ENCODE measurements at places on chromosomes 16 and 17.

- DNase-seq: no peak
Observed at GRCh38 chr16:52963212-52963854, 89.4 kb downstream of the CHD9NB start.

DNA sequence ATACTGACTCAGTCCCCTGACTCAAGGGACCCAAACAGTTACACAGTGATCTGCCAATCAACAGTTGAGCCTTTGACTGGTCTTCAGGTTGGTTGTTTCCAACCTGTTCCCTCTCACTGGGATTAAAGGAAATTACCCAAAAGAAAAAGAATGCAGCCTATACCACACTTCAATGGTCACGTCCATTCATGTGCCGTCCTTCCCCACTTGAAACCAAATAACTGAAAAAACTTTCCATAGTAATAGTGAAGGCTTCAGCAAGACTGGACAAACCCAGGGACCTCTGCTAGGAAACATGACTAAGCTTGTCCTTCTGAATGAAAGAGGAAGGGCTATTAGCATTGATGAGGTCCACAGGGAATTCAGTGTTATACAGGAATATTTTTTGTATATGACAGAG is 30.6 kb downstream of the MRPS23 start:
- no peak for DNase-seq

GRCh38 chr17:15485045-15485444 is 17.6 kb upstream of the CDRT4 start:
- DNase-seq: no peak

- DNase-seq: no peak
Observed at GRCh38 chr16:75000481-75001081, 1.8 kb downstream of the ZNRF1 start.

DNA sequence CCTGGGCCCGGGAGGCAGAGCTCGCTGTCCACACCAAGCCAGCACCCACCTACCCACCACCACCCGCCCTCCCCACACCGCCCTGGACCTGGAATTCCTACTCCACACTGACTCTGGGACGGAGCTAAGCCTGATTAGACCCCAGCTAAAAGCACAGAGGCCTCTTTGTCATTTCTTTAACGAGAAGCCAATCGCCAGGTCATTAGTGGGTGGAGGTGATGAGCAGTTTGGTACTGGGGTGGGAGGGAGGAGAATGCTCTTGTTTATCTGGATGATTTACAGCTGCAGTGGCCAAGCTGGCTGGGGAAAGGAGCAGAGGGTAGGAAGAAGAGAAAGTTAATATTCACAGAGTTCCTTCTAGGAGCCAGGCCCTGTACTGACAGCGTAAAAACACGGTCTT is 6.0 kb upstream of the BHLHA9 start:
- DNase-seq: no peak

DNA sequence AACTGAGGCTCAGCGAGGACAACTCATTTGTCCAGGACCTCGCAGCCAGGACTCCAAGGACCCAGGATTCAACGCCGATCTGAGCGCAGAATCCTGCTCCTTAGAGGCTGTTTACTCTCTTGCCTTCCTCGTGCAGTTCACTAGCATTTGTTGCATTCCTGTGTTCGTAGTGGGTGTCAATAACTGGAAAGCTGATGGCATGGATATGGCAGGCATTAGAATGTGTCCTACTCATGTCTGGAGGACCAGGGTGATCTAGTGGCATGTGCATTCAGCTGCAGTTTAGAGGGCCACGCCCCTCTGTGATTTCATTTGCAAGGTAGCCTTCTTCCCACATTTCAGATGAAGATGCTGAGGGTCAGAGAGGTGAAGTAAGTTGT is 510 bp downstream of the CRISPLD2 start:
- DNase-seq: no peak

DNA sequence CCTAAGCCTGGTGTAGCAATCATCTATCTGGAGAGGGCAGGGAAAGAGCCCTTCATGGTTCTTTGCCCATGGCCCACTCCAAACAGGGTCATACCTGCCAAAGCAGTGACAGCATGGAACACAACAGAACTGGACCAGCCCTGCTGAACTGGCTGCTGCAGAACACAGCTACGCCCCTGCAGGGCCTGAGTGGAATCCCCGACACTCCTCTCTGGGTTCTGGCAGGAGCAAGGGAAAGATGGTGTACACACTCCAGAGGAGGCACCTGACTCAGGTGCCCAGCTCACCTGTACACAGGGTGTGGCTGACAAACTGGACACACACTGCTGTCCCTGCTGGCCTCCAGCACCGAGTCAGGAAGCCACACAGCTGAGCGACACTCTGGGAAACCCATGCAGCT is 19.8 kb downstream of the MIEF2 start:
- DNase-seq: no peak

- DNase-seq: no peak
Observed at GRCh38 chr17:50527155-50527762, 5.3 kb upstream of the EPN3 start.

- DNase-seq: no peak
Observed at GRCh38 chr17:7177954-7178477, 1.2 kb downstream of the ASGR1 start.
